ENCODE measurements at places on chromosomes 4 and X. TPM values are rescaled to one million over a fixed set of nuclear protein-coding genes. Genes with fewer than 3 reads are reported as not detected.
A peak's percentile ranks its signal among the peaks of the same experiment; 100 is the strongest.

- H3K36me3 ChIP-seq = no peaks in the 10 kb centered on the region
- H3K4me3 ChIP-seq = no peak overlapping the region
- no peak for DNase-seq
- peaks cover 19% of the 10 kb centered on the region for H3K27me3 ChIP-seq
These were observed 4.5 kb downstream of the VEGFC start for GRCh38 chr4:176788248-176788647.

HGFAC gene
- total RNA-seq = not detected

GRCh38 chrX:24693453-24694202 is at the start of gene POLA1:
TSS of gene POLA1 (plus strand) at chrX:24693918. CDS start at chrX:24693962, 44 bp downstream.
- H3K27me3 ChIP-seq = peaks cover 3% of the 10 kb centered on the region
- H3K4me1 ChIP-seq = peaks cover 35% of the 10 kb centered on the region
- peak within 1 kb of the TSS; percentile 82 for H3K27ac ChIP-seq

GRCh38 chr4:6474053-6474568 is 1.7 kb upstream of the PPP2R2C start:
- no peaks in the 10 kb centered on the region for H3K36me3 ChIP-seq
- H3K27me3 ChIP-seq = peaks cover 47% of the 10 kb centered on the region
- peaks cover 3% of the 10 kb centered on the region for H3K4me1 ChIP-seq
- DNase-seq = peak; percentile 10

UGT8 gene
- total RNA-seq = 0.25 TPM

DNA sequence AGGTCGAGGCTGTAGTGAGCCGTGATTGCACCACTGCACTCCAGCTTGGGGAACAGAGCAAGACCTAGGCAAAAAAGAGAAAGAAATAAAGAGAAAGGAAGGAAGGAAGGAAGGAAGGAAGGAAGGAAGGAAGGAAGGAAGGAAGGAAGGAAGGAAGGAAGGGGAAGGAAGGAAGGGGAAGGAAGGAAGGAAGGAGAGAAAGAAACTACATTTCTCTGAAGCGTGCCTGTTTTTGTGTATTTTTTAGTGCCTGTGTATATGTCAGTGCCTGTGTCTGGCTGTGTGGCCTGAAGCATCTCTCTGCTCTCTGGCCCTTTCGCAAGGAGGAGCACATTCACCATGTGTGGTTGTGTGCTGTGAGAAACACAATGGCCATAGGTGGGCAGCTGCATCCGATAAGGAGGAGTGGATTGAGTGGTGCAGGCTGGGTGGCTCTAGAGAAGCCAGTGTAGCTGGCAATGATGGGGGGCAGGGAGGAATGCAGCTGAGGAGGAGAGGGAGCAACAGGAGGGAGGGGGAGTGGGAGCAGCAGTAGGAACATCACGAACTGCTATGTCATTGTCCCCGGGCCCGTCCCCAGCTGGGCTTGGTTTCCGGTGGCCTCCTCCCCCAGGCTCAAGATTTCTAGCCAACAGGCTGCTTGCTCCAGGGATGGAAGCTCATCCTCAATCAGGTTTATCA is 11.4 kb downstream of the SYN1 start:
- no peak for DNase-seq
- H3K4me3 ChIP-seq = no peak overlapping the region
- no peaks in the 10 kb centered on the region for H3K4me1 ChIP-seq
- H3K36me3 ChIP-seq = no peaks in the 10 kb centered on the region

DNA sequence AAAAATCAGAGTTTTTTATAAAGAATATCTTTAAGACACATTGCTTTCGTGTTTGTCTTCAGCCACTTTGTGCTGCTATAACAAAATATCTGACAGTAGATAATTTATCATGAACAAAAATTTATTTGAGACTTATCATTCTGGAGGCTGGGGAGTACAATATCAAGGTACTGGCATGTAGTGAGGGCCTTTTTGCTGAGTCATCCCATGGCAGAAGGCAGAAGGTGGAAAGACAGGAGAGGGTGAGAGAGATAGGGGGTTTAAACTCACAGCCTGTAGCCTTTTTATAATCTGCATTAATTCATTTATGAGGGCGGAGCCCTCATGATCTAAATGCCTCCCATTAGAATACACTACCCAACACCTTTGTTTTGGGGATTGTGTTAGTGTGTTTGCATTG is 431.2 kb upstream of the FAM47C start:
- no peaks in the 10 kb centered on the region for H3K4me1 ChIP-seq
- H3K36me3 ChIP-seq = no peaks in the 10 kb centered on the region
- no peak overlapping the region for H3K27ac ChIP-seq

GRCh38 chr4:94345969-94346368 is 3.3 kb upstream of the HPGDS start:
- no peak overlapping the region for H3K4me3 ChIP-seq
- H3K4me1 ChIP-seq = peaks cover 44% of the 10 kb centered on the region
- H3K36me3 ChIP-seq = no peaks in the 10 kb centered on the region

TMEM31 gene
- not detected for total RNA-seq

Data from activated CD4-positive, alpha-beta memory T cell treated with anti-CD3 and anti-CD28 coated beads, Interleukin-2, amount 10 ng/mL, durations not matched to agents 7 days and 5 days (primary cell).